ENCODE measurements at places on chromosomes 6 and 20.

DNA sequence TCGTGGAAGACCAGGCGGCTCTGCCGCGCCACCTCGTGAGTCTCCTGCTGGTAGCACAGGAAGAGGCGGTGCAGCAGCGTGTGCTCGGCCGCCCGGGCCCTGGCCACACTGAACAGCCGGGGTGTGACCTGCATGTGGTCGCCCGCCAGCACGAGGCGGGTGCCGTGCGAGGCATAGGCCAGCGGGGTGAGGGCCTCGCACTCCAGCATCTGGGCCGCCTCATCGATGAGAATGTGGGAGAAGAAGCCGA, 7.0 kb downstream of the HELZ2 start:
- DNase-seq = no peak

GRCh38 chr6:5869676-5870075, 137.0 kb downstream of the NRN1 start:
- no peak for DNase-seq

DNA sequence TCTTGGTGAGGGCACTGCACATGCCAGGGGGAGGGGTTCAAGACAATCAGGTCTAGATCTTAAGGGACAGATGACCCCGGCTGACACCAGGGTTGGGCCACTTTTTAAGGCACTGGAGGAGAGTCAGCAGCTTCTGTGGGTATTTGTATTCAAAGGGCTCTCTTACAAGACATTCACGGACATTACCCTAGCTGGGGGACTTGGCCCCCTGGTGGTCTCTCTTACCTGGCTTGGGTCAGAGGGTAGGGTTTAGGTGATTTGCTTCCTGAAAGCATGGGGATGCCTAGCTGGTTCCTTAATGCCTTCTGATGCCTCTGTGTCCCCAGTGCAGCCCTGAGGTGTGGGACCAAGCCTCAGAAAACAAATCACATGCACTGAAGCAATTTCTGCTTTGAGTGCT, 354.7 kb downstream of the CDC5L start:
- DNase-seq = no peak

GRCh38 chr6:165223736-165224135, 85.7 kb downstream of the C6orf118 start:
- DNase-seq = no peak

DNA sequence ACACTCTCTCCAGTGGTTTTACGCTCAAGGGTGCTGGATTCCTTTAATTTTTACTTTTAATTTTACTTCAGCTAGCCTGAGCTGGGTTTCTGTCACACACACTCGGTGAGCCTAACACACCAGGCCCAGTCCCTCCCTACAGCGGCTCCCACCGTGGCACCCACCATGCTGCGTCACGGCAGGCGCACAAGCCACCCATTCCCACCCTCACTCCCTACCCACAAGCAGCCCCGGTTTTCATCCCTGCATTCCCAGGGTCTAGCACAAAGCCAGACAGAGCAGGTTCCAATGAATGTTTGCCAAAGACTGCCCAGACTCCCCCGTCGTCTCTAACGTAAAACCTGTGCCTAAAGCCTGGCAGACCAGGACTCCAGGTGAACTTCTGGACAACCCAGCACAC, 50.3 kb downstream of the MYH7B start:
- DNase-seq = no peak

- no peak for DNase-seq
Observed at GRCh38 chr6:69584913-69585729, 211.7 kb downstream of the LMBRD1 start.

DNA sequence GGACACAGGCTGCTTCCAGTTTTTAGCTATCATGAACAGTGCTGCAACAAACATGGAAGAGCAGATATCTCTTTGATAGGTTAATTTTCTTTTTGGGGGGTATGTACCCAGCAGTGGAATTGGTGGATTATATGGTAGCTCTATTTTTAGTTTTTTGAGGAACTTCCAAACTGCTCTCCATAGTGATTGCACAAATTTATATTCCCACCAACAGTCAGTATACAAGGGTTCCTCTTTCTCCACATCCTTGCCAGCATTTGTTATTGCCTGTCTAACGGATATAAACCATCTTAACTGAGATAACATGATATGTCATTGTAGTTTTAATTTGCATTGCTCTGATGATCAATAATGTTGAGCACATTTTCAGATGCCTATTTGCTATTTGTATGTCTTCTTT, 237.6 kb downstream of the MMUT start:
- DNase-seq = no peak

DNA sequence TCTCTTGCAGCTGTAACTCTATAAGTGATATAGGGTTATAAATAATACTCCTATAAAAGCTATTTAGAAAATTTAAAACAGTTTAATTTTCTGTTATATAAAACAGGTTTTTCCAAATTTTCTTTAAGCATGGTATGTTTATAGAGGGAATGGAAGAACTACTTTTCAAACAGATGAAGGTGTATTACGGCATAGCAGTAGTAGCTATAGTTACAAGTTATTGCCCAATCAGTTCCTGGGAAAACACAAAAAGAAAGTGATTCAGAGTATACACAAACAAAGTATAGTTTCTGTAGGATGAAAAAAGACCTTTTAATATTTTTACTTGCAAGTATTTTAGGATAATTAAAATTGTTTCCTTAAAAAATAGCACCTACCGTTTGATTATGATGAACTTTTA, 9.8 kb downstream of the SLC17A5 start:
- no peak for DNase-seq

GRCh38 chr20:12902992-12903391, 105.8 kb upstream of the SPTLC3 start:
- no peak for DNase-seq

DNA sequence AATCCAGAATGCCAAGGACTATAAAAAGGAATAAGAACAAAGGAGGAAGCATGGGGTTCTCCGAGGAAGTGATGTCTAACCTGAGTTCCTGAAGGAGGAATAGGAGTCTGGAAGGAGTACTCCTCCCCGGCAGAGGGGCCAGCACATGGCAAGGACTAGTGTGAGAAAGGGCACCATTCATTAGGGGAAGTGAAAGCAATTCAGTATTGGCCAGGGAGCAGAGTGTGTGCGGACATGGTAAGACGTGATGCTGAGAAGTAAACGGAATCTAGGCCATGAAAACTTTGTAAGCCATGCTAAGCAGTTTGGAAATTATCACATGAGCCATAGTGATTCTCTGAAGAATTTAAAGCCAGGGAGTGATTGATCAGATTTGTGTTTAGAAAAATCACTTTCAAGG, 218.9 kb upstream of the PRDM1 start:
- no peak for DNase-seq

- DNase-seq = peak; percentile 94
Observed at GRCh38 chr6:31403283-31404060, at the start of gene MICA. MICA (plus strand) TSS chr6:31403595; CDS start chr6:31403633, 38 bp downstream.

- DNase-seq = no peak
Observed at GRCh38 chr6:78995346-78995745, 82.7 kb downstream of the PHIP start.

DNA sequence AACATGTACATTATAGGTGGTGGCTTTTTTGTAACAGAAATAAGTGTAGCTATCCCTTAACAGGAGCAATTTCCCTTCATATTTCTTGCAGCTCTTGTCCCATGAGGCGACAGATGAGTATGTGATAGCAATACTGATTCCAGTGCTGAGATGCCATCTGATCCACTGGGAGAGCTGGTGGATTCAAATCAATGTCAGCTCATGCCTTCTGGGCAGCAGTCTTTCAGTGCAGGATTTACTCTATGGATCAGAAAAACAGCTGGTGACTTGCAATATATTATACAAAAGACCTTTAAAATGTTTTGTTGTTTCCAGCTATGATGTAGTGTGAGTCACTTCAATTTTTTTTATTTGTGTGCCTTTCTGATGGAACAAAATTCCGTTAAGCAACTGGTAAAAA, 259.9 kb upstream of the SASH1 start:
- no peak for DNase-seq

DNA sequence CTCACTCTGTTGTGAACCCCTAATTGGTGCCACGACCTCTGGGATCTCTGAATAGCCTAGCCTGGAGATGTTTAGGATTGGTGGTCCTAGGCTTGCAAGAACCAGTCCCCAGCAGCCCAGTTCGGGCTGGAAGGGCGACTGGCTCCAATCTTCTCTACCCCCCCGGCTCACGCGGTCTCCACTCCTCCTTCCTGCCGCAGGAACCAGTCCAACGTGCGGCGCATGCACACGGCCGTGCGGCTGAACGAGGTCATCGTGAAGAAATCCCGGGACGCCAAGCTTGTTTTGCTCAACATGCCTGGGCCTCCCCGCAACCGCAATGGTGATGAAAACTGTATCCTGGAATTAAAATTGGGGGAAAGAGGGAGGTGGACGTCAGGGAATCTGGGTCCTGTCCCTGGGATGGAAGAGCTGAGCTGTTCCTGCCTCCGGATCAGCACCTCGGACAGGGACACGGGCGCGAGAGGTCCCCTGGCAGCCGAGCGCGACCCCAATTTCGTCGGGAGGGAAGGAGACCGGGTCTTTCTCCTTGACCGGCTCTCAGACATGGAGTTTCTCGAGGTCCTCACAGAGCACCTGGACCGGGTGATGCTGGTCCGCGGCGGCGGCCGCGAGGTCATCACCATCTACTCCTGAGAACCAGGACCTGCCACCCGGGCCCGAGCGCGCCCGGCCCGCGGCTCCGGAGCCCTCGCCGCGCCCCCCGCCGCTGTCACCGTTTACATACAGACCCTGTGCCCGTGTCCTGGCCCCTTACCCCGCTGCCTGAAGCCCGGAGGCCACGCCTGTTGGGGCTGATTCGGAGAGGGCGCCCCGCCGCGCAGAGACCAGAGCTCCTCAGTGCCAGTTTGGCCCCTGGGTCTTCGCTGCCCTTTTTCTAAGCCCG, 28.2 kb downstream of the SLC12A5 start:
- no peak for DNase-seq

DNA sequence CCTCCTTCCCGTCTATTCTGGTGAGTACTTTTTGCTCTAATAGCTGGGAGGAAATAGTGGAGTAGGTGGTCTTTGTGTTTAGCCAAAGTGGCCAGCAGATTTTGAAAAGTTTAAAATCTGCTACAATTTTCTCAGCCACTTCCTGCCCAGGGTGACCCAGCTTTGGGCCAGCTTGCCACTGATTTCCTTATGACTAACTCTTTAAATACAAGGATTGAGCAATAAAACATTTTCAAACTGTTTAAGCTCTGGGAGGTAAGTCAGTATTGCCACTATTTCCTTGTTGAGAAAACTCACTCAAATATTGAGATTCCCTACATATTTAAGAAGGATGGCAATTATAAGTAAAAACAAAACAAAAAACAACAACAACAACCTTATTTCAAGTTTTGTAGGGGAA, 54.5 kb downstream of the TRMT11 start:
- DNase-seq = no peak

- DNase-seq = peak; percentile 34
Observed at GRCh38 chr6:161947371-161947770, 673.5 kb upstream of the AGPAT4 start.

DNA sequence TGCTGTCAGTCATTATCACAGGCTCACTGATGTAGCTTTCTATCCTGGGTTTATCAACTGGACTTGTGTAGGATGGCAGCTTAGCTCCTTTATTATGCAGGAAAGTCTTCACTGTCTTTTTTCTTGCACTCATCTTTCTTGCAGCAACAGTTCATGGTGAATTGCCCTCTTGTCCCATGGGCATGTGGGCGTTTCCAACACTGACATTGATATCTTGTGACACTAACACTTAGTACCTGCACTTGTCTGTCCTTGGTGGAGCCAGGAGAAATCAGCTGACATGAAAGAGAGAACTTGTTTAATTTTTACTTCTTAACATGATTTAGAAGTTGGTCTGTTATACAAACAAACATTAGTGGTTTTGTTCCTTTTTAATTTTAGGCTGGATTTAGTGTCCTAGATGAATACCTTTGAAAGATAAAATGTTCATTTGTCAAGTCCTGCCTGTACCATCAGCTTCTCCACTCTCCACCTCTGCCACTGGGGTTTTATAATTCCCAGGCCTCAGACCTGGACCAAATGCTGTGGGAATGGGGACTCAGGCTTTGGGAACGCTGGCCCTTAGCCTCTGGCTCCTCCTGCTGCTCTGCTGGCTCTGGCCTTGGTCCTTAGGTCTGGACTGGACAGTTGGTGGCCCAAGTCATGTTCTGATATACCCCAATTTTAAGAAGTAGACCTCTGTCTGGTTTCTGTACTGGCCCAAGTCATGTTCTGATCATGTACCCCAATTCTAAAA, 161.0 kb upstream of the LAMP5 start:
- no peak for DNase-seq

DNA sequence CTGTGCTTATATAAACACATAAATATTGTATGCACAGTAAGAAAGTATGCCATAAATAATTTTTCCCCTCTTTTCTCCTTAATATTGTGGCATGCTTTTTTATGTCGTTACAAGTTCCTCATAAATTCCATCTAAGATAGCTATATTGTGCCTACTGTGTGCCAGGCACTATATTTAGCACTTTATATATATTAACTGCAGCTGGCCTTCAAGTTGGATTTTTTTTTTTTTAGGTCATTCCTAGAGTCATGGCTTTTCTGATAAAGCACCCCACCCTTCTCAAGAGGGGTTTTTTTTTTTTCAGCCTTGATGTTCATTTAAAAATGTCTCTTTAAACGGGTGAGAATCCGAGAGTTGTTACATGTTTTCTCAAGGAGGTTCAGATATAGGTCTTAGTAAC, 42.8 kb upstream of the RNF8 start:
- no peak for DNase-seq

DNA sequence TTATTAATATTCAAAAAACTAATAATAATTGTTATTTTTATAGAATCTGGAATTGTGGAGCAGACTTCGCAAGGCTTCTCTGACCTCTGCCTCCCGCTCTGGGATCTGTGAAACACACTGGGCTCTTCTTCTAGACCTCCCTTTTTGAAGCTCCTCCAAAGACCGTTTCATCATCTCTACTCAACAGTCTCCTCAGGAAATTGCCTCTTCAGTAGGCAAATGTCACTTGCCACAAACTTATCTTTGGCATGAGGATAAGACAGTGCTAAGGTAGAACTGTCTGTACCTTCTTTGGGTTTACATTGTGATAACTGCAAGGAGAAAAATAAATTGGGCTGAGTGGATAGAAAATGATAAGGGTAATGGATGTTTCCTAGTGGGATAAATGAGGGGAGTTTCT, 2.3 kb upstream of the MAS1L start:
- no peak for DNase-seq

DNA sequence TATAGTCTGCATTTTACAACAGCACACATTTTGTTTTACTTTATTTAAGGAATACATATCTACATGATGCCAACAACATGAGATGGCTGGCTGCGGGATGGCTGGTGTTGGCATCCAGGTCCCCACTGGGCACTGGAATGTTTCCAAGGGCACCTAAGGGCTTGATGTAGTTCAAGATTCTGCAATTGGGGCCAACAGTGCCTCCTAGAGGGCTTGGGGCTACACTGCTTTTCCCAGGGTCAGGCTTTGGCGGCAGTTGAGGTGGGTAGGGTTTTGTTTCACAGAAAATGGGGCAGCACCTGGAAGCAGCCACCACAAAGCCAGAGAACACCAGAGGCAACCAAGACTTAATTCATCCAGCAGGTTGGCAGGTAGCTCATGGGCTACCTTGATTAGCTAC, 202.2 kb upstream of the PRND start:
- no peak for DNase-seq

GRCh38 chr20:38131588-38132121, 33.4 kb downstream of the TGM2 start:
- DNase-seq = no peak
